Left hindlimb (tissue), 1 donor: ENCODE measurements at places on chromosomes 16 and 17.
A peak's percentile ranks its signal among the peaks of the same experiment; 100 is the strongest.

DNA sequence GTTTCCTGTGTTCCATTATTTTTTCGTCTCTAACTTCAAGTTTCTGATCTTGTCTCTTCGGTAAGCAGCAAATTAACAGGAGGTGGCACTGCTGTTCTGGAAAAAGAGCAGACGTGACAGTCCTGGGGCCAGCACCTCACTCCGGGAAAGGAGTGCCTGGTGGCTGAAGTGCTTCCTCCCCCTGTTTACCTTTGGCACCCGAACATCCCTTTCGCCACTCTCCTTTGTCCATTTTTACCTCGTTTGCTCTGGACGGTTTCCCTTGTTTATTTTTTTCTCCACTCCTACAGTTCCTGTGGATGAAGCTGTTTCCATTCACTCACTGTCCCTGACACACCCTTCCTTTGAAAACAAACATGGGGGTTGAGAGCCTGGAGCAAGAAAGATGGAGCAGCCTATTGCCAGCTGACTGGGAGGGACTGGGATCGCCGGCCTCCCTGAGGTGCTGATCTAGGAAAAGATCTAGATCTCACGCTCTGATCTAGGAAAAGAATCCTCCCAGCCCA lies 12.6 kb downstream of the SAP30BP start:
- no peak for DNase-seq

- no peak for DNase-seq
Observed at GRCh38 chr17:19398301-19399181, 11.6 kb upstream of the MFAP4 start.

- DNase-seq = no peak
Observed at GRCh38 chr17:38353086-38353604, 1.5 kb downstream of the SOCS7 start.

DNA sequence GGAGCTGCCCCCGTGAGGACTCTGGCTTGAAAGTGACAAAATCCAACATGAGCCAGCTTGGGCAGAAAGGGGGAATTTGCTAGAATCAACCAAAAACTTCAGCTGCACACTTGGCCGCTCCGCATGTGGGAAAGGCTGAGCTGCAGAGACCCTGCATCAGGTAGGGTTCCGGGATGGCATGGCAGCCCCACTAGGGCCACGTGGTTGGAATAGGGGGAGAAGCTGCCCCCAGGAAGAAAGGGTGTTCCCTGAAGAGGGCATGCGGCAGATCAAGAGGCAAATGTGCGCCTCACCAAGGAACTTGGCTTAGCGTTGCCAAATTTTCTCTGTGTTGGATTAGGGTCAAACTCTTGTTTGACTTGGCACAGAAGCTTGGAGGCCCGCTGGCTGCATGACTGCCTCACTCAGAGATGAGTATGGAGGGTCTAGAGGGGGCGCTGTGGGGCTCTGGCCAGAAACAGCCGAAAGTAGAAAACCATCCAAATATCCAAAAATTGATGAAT lies 29.2 kb upstream of the WFIKKN2 start:
- no peak for DNase-seq

DNA sequence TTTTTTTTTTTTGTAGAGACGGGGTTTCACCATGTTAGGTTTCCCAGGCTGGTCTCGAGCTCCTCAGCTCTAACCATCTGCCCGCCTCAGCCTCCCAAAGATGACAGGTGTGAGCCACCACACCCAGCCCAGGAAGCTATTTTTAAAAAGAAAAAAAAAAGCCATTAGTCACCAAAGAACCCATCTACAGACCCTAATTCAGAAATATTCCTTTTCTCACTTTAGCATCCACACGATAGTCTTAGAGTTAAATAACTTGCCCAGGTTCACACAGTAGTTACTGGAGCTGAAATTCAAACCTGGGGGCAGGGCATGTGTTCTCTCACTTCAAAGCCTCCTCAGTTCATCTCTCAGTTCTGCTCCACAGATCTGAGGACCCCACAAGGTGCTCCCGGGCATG lies 70.3 kb upstream of the NOL11 start:
- no peak for DNase-seq

DNA sequence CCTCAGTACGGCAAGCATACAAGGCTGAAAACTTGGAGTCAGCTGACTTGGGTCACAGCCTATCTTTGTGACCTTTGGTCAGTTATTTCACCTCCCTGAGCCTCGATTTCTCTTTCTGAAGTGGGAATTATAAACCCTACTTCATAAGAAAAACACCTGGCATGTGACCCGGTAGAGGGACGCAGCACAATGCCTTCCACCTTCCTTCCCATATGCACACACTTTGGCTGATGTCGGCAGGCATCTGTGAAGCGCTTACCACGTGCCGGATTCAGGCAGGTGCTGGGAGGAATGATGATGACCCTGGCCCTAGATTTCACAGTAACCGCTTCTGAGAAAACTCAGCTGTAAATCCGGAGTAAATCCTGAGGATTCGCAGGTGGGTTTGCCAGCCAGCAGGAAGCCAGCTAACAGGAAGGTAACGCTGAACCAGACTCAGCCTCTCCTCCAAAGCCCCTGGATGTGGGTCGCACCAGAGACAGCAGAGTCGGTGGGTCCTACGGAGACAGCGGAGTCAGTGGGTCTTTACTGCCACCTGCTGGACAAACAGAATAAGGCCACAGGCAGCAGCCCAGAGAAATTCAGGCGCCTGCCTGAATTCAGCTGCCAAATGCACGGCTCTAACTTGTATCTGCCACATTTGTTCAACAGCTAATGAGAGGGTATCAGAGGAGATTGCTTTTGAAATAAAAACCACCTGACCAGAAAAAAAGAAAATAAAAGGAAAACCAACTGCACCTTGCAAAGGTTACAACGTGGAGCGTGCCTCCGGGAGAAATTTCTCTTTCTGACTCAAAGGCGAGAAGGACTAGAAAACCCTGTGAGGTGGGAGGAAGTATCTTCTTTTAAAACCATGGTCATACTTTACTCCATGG lies 16.6 kb downstream of the COPRS start:
- DNase-seq = peak; percentile 80

DNA sequence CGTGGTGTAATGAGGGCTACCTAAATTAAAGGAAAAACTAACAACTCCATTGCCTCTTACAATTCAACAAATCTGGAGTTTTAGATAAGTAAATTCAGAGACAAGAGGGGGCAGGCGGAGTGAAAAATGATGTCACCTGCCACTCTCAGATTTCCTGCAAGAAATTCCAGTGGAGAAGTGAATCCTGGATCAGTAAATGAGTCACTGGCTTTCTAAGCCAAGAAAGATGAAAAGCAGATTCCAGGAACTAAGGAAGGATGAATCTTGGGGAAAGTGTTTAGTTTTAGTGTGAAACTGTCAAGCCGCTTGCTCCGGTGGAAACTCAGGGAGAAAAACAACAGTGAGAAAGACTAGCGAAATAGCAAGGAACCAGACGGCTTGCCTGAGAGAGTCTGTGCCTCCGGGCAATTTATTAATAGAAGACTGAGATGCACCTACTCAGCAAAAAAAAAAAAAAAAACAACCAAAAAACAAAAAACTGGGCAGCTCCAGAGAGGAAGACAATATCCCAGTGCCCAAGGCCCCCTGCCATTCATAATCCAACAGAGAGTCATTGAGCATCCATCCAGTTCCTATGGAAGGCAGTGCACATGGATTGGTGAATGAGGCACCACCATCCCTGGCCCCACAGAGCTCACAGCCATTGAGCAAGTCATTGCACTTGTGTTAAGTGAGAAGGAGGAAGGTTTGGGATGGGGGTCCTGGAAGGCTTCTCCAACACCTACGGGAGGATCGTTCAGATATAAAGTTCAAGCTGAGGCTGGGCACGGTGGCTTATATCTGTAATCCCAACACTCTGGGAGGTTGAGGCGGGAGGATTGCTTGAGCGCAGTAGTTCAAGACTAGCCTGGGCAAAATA lies 12.1 kb upstream of the RIPOR1 start:
- no peak for DNase-seq

GRCh38 chr16:12749076-12749475 lies 54.6 kb downstream of the CPPED1 start:
- DNase-seq = no peak

DNA sequence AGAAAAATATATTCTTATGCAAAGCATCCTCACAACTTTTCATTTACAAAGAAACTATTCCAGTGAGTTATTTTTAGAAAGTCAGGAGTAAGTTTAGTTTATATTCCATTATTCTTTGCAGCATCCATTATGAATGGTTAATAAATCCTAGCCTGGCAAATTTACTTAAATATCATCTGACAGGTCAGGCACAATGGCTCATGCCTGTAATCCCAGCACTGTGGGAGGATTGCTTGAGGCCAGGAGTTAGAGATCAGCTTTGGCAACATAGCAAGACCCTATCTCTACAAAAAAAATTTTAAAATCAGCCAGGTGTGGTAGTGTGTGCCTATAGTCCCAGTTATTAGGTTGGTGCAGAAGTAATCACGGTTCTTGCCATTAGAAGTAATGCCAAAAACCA lies 12.9 kb downstream of the ESRP2 start:
- no peak for DNase-seq

DNA sequence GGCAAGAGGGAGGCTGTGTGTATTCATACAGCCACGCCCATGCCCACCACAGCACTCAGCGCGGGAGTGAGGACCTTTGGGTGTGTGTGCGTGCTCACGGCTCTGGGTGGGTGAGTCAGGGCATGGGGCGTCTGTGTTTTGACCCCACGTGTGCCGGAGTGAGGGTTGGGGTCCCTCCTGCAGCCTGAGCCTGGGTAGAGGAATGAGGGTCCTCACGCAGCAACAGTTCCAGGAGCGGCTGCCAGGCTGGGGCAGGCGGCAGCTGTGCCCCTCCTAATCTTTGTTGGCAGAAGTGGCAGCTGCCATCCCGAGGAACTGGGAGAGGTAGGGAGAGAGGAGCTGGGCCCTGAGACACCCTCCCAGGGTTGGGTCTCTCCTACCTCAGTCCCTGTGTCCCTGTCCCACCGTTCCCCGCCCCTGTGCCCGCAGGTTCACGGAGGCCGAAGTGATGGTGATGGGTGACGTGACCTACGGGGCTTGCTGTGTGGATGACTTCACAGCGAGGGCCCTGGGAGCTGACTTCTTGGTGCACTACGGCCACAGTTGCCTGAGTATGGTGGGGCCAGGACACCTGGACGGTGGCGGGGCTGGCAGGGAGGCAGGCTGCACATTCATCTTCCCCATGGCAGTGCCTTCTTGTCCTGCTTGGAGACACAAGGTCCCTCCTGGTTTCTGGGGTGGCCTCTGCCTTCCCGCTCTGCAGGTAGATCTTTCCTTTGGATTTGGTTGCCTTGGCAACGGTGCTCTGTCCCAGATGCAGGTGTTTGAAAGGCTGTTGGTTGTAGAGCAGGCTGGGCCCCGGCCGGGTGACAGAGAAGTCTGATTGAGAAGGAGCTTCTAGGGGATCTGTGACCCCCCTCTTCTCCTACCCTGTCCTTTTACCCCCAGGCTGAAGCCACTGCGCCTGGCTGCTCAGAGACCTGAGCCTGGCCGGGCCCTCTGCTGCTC lies 5.9 kb downstream of the DPH1 start:
- DNase-seq = no peak
